Osteocyte (in vitro differentiated cells): ENCODE measurements at places on chromosomes 1 and 21. TPM values are rescaled to one million over a fixed set of nuclear protein-coding genes. Genes with fewer than 3 reads are reported as not detected.

GPR37L1 gene
- not detected in 2 replicates for total RNA-seq

DNA sequence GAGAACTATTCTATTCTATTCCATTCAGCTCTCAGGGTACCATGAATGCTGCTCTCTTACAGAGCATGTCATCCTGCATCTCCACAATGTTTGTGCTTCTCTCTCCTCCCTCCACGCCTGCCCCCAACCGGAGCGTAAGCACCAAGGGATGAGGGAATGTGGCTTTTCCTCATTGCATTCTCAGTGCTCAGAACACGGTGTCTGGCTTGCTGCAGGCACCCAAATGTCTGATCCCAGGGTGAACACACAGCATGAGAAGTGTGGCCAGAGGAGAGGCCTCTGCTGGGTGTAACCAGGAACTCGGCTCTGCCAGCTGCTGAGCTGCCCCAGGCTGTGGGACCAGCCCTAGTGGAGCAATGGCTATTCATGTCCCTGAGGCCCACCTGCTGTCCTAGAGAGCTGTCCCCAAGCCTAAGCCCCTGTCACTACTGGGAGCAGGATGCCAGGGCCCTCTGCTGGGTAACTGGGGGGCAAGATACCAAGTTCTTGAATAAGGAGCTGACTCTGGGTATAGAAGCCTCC, 38.3 kb downstream of the OLFML2B start:
- DNase-seq: no peak
- peaks cover 45% of the 10 kb centered on the region for H3K36me3 ChIP-seq
- H3K4me3 ChIP-seq: no peak overlapping the region
- H3K4me1 ChIP-seq: peaks cover 3% of the 10 kb centered on the region
- H3K27ac ChIP-seq: no peak overlapping the region
- H3K27me3 ChIP-seq: no peaks in the 10 kb centered on the region

DNA sequence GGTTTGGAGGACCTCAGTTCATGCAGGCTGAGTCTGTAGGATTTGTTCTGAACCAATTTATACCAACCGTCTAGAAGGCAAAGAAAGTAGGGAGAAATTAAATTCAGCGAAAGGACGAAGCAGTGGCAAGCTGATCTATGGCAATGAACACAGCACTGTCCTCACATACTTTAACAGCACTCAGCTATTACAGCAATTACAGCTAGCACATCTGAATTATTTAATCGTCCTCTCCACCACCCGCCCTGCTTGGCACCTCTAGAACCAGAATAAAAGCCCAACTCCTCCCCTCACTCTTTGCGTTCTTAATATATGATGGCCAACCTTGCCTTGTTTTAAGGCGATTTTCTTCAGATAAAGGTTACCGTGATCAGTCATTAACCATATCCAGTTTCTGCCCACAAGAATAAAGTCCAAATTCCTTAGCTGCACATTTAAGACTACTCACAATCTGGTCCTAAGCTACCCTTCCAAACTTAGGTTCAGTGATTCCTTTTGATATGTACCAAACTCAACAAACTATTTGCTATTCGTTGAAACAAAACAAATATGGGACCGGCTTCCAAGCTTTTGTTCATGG, 169.4 kb upstream of the ESRRG start:
- DNase-seq: no peak
- no peak overlapping the region for H3K27ac ChIP-seq
- no peaks in the 10 kb centered on the region for H3K36me3 ChIP-seq
- H3K27me3 ChIP-seq: no peaks in the 10 kb centered on the region
- H3K4me3 ChIP-seq: no peak overlapping the region
- no peaks in the 10 kb centered on the region for H3K4me1 ChIP-seq

DNA sequence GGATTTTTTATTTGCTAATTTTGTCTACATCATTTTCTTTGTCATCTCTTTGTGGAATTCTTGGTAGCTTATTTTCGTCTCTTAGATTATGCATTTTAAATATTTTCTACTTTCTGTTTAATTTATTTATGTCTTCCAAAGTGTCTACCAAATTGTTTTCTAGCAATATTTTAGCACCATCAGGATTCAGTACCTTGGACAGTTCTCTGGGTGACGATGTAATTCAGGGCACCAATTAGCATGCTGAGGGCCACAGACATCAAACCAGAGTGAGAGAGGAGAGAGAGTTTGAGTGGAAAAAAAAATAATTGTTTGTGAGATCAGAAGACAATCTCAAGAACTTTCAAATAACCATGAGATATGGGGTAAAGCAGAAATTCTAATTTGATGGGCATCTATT, 169.8 kb upstream of the CXADR start:
- DNase-seq: no peak
- no peak overlapping the region for H3K27ac ChIP-seq
- H3K36me3 ChIP-seq: no peaks in the 10 kb centered on the region
- H3K4me1 ChIP-seq: no peaks in the 10 kb centered on the region
- H3K27me3 ChIP-seq: no peaks in the 10 kb centered on the region
- H3K4me3 ChIP-seq: no peak overlapping the region

- no peak for DNase-seq
- peaks cover 4% of the 10 kb centered on the region for H3K36me3 ChIP-seq
- H3K4me1 ChIP-seq: peaks cover 20% of the 10 kb centered on the region
- H3K4me3 ChIP-seq: peak overlapping the region; percentile 3
- H3K27me3 ChIP-seq: no peaks in the 10 kb centered on the region
These were observed 633.5 kb downstream of the KIF26B start for GRCh38 chr1:245788269-245788668.

GRCh38 chr1:217431395-217431794, 199.5 kb downstream of the GPATCH2 start:
- H3K36me3 ChIP-seq: peaks cover 9% of the 10 kb centered on the region
- DNase-seq: no peak
- no peak overlapping the region for H3K27ac ChIP-seq

DNA sequence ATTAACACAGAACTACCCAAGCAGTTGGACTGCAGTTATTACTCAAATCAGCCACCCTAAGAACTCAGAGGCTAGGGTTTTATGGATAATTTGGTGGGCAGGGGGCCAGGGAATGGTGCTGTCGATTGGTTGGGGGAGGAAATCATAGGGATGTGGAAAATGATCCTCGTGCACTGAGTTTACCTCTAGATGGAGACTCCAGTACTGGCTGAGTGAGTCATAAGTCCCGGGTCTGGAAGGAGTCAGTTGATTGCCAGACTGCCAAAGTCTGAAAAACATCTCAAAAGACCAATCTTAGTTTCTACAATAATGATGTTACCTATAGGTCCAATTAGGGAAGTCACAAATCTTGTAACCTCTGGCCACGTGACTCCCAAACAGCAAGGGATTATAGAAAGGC, 257.5 kb upstream of the PRMT6 start:
- H3K4me1 ChIP-seq: no peaks in the 10 kb centered on the region
- H3K4me3 ChIP-seq: no peak overlapping the region
- H3K27ac ChIP-seq: no peak overlapping the region
- H3K36me3 ChIP-seq: no peaks in the 10 kb centered on the region

CFHR2 gene
- not detected in 2 replicates for total RNA-seq

DNA sequence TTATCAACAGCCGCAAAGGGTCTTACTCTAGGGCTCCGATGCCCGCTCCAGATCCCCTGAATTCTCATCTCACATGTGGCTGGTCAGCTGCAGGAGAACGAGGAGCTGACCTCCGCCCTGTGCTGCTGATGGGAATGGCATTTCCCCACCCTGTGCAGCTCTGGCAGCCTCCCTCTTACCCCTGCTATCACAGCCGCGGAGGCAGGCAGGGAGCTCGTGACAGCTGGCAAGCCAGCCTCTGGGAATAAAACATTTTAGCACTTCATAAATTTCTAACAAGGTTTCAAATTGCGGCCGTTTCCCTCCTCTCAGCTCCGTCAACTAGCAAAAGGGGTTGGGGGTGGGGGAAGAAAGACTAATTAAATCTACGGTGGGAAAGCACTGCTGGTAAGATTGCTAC, 81.1 kb downstream of the DSCAM start:
- no peak overlapping the region for H3K27ac ChIP-seq
- no peaks in the 10 kb centered on the region for H3K36me3 ChIP-seq
- H3K4me1 ChIP-seq: no peaks in the 10 kb centered on the region
- DNase-seq: no peak
- H3K27me3 ChIP-seq: no peaks in the 10 kb centered on the region

DNA sequence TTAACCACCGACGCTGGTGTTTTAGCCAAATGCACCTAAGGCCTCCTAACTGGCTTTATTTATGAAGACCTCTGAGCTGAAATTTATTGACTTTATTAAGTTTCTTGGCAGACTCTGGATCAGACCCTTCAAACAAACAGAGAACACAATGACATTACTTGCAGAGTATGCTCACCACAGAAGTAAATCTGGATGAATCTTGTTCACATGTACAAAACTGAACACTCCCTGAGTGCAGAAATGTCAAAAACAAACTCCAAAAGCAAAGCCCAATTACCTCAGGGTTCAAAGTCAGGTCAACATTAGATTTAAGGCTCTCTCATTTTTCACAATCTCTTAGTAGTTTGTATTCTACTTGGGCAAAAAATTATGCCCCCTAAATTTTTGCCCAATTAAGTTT, 218.6 kb downstream of the SLC45A1 start:
- peaks cover 14% of the 10 kb centered on the region for H3K4me1 ChIP-seq
- H3K27ac ChIP-seq: no peak overlapping the region
- no peak overlapping the region for H3K4me3 ChIP-seq

DNA sequence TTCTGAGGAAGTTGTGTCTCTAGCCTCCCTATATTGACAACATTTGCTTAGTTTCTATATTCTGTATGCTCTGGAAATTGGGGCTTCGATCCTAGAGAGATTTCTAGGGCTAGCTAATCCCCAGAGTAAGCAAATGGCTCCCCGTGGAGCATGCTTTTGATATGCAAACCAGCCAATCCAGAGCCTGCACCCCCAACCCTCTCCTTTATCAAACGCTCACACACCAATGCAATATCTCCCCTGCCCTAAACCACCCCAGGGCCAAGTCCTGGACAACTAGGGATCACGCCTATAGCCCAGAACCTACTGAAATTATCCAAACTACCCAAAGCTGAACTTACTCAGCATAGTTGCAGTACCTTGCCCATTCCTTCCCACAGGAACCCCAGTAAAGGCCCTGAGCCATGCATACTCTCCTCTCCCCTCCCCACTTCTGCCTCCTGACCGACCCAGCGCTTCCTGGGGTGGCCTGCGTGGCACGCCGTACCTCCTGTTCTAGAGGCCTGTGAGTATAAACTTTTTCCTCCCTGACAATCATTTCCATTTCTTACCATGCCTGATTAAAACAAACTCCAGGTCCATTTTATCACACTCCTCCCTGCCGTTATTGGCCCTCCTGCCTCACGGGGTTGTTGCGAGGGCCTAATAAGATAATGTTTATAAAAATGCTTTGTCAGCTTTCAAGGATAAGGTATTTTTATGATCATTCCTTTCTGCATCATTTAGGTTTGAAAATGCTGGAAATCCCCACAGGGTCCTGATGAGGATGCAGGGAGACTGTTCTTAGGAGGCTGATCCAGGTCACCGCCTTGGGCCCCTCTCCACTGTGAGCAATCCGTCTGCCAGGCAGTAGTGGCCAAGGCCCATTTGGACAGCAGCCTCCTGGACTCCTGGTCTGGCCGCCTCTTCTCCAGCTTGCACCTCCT, 102.7 kb downstream of the TENT5C start:
- no peaks in the 10 kb centered on the region for H3K36me3 ChIP-seq
- no peak overlapping the region for H3K27ac ChIP-seq
- DNase-seq: no peak
- no peaks in the 10 kb centered on the region for H3K4me1 ChIP-seq
- no peaks in the 10 kb centered on the region for H3K27me3 ChIP-seq

- no peak overlapping the region for H3K27ac ChIP-seq
- DNase-seq: no peak
- H3K4me3 ChIP-seq: no peak overlapping the region
- H3K36me3 ChIP-seq: no peaks in the 10 kb centered on the region
- H3K27me3 ChIP-seq: no peaks in the 10 kb centered on the region
These were observed 6.6 kb upstream of the TMEM167B start for GRCh38 chr1:109083923-109084322.

DNA sequence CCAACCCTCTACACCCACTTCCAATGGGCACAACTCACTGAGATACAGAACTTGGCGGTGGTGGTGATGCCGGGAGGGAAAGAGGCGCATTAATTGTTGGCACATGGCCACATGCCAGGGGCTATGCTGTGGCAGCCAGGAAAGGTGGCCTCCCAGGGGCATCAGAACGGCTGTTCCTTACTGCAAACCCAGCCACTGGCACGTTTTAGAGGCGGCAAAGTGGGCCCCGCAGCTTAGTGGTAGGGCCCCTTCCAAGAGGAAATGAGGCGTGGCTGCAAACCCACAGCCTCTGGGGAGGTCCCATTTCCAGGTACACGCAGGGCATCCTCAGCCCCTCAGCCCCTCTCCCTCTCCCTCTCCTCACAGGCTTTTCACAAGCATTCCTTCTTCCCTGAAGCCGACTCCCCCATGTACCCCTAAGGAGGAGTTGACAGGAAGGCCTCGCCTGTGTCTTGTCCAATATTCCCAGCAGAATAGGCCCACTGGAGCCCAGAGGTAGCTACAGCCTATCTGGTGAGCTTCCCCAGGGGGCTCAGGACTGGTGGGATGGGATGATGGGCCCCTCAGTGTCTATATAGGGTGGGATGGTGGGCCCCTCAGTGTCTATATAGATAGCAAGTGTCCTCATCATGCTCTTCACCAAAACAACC, 166.2 kb downstream of the CLIC6 start:
- no peaks in the 10 kb centered on the region for H3K27me3 ChIP-seq
- DNase-seq: no peak
- no peak overlapping the region for H3K4me3 ChIP-seq
- peak overlapping the region; percentile 95 for H3K27ac ChIP-seq

DNA sequence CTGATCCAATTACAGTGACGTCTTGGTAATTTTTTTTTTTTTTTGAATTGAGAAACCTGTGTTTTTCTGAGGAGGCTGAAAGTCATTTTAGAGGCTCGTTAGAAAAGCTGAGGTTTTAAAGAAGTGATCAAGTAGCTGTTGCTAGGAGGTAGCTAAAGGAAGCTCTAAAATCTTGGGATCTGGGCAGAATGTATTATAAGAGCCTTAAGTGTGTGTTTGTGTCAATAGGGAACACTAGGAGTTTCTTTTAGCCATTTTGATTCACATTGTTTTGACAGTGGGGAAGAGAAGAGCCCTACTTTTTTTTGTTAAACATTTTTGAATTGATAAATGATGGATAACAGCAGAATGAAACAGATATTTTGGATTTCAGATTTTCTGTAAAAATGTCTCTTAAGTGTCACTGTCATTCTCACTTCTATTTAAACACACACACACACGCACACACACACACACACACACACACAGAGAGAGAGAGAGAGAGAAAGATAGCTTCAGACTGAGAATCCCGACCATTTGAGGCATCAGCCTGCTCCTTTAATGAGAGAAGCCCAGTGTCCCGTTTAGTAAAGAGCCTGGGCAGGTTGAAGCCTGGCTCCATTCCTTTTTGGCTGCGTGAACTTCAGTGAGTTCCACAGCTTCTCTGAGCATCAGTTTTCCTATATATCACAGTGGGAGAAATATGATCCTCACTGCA, 79.1 kb upstream of the GPR88 start:
- no peak overlapping the region for H3K27ac ChIP-seq
- no peak for DNase-seq
- no peaks in the 10 kb centered on the region for H3K36me3 ChIP-seq
- H3K4me1 ChIP-seq: peaks cover 11% of the 10 kb centered on the region
- H3K4me3 ChIP-seq: no peak overlapping the region

- no peak overlapping the region for H3K27ac ChIP-seq
- no peak overlapping the region for H3K4me3 ChIP-seq
- H3K4me1 ChIP-seq: no peaks in the 10 kb centered on the region
- no peak for DNase-seq
- peaks cover 2% of the 10 kb centered on the region for H3K36me3 ChIP-seq
These were observed 692.4 kb downstream of the KCNT2 start for GRCh38 chr1:195915826-195916225.

IL6R gene
- total RNA-seq: 10.4 and 12.4 TPM in 2 replicates

CASZ1 gene
- total RNA-seq: 1.2 and 1.8 TPM in 2 replicates
